Activated CD8-positive, alpha-beta memory T cell treated with anti-CD3 and anti-CD28 coated beads, Interleukin-2, amount 50 U/mL, for 4 hours (primary cell): ENCODE measurements at places on chromosomes 1 and 21.

- DNase-seq: no peak
These were observed 8.8 kb downstream of the ATPAF1 start for GRCh38 chr1:46659307-46659870.

DNA sequence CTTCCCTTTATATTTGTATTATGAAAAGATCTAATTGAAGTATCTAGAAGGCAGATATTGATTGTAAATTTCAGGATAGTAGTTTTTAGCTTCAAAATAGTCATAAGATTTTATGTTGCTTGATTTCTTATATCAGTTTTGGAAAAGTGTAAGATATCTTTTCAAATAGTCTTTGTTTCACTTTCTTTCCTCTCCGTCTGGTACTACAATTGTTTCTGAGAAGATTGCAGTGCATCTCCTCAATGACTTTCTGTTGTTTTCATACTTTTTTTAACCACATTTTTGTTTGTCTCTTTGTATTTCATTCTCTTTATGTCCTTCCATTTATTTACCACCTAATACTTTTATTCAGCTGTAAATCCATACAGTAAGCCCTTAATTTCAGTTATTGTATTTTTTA lies 964.6 kb upstream of the B3GALT2 start:
- DNase-seq: no peak

DNA sequence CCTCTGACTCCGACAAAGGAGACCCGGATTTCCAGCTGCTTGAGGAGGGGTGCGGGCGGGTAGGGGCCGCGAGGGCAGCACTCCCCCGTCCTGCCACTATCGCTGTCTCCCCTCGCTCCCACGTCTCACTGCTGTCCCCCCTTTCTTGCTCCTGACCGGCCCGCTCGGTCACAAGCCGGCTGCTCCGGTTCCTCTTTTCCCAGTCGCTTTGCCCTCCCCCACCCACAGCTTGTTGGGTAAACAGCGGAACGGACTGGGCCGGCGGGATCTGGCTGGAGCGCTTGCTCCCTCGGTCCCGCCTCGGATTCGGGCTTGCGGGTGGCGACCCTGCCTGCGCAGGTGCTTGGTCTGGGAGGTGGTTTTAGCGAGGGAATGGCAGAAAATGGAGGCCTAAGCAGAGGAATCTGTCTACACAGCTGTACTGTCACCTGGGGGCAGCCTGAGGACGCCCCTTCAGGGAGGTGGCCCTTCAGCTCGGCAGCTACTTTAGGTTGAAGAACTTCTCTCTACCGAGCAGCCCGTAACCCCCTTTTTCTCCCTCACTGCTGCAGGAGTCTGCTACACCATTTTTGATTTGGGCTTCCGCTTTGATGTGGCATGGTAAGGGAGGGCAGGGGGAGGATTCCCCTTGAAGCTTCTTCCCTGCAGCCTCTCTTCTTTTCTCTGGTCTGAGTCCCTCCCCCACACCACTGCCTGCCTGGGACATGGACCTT lies 645 bp downstream of the ATP6V0B start:
- no peak for DNase-seq

GRCh38 chr1:17486242-17486641 lies 46.8 kb upstream of the RCC2 start:
- DNase-seq: no peak

DNA sequence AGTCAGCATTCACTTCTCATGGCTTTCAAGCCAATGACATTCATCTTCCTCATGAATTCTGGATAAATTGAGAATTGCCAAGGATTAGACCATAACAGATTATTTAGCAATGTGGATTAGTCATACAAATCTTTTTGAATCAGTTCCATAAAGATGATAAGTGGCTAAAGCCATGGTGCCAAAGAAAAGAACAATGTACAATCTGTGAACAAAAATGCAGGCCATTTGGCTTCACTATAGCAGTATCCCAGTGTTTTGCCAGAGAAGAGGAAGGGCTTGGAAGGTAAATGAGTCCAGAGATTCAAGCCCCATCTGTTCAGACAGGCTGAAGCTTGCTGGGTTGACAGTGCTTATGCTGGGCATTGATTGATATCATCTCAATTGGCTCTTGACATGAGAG lies 376.4 kb upstream of the LRRC7 start:
- DNase-seq: no peak

DNA sequence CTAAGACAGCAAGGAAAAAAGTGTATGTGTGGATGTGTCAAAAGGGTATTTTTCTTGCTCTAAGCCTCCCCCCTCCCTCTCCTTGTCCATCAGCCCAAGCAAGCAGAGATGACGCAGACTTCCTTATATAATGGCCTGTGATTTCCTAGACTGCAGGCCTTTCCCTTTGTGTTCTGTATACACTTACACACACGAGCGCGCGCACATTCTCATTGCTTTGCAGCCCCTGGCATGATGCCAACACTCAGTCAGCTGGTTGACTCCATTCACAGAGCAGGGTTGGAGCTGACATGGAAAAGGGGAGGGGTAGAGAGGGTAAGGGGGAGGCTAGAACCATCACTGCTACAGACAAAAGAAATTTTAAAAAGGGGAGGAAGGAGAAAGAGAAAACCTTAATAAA lies 41.8 kb downstream of the GATAD2B start:
- DNase-seq: peak; percentile 47

- no peak for DNase-seq
These were observed 818 bp downstream of the FHL3 start for GRCh38 chr1:38004284-38005108.

DNA sequence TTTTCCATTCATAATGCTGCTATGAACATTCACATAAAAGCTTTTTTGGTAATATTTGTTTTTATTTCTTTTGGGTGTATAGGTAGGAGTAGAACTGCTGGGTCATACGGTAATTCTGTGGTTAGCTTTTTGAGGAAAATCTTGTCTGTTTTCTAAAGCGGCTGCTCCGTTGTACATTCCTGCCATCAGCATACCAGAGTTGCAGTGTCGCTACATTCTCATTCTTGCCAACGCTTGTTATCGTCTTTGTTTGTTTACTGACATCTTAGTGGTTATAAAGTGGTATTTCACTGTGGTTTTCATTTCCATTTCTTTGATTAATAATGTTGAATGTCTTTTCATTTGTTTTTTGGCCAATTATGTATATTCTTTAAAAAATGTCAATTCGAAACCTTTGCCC lies 469.8 kb upstream of the ZP4 start:
- DNase-seq: no peak

DNA sequence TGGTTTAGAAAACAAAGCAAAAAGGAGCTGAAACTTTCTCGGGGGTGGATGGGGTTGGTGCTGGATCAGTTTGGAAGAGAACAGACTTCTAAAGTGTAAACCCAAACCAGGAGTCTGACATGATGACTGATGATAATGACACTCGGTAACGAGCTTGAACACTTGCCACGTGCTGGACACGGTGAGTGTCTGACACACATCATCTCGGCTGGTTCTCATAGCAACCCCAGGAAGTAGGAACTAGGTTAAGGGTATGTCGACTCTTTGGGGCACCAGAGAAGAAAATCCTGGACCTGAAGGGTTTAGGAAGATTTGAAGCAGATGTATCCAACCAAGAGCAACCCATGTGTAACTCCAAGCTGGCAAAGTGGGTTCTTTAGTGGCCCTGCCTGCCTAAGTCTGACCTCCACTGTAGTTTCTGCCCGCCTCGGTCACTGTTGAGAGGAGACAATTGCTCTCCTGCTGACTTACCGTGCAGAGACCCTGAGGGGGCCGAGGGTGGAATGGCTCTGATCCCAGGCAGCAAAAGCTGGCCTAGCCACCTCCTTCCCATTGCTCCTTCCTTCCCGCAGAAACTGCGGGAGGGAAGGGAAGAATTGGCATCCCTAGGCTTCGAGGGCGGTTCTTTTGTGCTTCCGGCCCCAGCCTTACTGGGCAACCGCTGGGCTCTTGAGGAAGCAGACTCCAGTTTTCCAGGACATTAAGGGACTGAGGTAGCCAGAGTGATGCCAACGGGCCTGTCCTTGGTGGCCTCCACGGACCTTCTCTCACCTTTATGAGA lies 156.0 kb downstream of the TOMM20 start:
- DNase-seq: no peak

- no peak for DNase-seq
These were observed 19.0 kb upstream of the MFN2 start for GRCh38 chr1:11961230-11961629.

DNA sequence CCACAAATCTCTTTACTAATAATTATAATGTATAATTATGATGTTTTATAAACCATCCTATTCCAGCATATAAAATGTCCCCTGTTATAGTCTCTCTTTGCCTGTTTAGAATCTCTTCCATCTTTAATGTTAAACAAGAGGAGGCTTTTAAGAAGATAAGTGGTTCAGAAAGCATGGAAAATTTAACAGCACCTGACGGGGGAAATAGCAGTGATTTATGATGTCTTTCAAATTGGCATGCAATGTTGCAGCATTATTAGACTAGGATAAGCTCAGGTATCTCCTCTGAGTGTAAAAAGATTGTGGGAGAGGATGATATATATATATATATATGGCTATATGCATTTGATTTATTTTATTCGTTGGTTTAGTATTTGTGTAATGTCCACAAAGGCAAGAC lies 24.4 kb downstream of the GIPC2 start:
- DNase-seq: no peak

DNA sequence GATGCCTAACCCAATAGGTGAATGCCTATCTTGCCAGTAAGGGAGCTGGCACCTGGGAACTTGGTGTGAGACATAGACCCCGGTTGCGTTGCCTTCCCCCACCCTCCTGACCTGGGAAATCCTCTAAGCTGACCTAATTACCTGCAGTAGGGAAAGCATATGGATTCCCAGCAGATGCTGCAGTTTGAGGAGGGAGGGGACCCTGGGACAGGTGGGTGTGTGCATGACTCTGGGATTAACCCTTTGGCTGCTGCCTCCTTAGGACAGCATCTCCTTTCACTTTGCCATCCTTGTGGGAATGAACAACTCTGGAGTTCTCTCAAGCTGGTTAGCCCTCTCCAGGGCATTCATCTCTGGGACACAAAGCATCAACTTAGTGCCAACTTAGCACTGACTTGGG lies 16.4 kb upstream of the NFASC start:
- DNase-seq: no peak

- DNase-seq: no peak
These were observed 8.4 kb upstream of the UBE2U start for GRCh38 chr1:64195081-64195395.

DNA sequence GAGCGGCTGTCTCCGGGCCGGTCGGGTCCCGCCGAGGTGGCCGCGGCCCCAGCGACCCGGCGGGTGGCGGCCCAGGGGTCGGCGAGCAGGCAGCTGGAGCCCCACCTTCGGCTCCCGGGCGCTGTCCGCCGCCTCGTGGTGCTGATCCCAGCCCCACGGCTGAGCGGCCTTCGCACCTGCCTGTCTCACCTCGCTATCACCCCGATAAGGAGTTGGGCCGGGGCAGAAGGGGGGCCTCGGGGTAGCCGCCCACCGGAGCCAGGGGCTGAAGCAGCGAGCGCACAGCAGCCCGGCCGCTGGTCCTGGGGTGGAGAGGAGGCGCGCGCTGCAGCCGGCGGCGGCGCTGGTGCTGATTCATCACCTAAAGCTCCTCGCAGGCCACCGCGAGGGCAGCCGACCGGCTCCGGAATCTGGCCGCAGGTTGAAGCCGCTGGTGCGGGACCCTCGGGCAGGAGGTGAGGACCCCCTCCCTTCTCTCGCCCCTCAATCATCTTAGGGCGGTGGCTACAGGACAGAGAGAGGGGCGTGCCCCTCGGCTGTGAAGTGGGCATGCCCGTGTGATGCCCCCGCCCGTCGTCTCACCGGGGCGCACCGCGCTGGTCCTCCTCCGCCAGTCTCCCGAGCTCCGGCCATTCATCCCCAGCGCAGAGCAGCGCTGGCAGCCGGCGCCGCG lies 575 bp downstream of the TRIM67 start:
- peak; percentile 27 for DNase-seq

DNA sequence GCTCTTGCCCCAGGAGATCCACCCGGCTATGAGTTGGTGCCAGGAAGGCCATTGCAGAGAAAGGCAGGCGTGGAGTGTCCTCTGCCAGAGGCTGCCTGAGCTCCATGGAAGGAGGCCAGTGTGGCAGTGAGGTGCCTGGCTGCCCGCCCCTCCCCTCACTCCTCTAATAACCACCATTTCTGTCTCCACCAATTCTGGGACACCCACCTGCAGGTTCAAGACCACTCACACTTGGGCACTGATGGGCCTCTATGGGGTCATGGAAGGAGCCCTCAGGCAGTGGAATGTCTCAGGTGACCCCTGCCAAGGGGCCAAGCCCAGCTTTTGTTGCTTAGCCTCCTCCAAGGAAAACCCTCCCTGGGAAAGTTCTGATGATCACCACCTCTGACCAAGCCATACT lies 731.6 kb downstream of the MATN1 start:
- DNase-seq: no peak

- no peak for DNase-seq
These were observed 63.6 kb downstream of the MYOM3 start for GRCh38 chr1:24048205-24048869.

DNA sequence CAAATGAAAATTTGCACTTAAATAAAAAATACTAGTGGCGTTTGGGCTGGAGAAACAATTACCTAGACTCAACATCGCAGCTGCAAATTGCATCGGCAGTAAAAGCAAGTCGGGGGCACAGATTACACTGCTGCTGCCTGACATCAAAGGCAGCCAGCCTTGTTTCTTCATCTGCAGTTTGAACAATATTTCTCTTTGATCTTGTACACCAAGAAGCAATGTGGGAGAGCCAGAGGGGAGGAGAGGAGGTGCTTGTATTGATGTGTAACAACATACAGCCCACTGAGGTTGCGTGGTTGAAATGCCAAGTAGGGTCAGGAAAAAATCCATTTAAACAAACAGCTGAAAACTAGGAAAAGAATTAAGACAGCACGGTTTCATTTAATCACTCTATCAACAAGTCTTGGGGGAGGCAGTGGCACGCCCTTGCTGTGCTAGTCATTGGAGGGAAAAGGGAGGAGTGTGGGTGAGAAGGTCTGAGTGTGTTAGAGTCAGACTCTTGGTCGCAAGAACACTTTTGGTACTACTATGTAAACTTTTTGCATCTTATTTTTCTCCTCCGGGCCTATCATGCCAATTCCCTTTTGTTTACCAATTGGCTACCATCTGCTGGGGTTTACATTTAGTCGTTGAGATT lies 456.5 kb downstream of the OMA1 start:
- DNase-seq: no peak

DNA sequence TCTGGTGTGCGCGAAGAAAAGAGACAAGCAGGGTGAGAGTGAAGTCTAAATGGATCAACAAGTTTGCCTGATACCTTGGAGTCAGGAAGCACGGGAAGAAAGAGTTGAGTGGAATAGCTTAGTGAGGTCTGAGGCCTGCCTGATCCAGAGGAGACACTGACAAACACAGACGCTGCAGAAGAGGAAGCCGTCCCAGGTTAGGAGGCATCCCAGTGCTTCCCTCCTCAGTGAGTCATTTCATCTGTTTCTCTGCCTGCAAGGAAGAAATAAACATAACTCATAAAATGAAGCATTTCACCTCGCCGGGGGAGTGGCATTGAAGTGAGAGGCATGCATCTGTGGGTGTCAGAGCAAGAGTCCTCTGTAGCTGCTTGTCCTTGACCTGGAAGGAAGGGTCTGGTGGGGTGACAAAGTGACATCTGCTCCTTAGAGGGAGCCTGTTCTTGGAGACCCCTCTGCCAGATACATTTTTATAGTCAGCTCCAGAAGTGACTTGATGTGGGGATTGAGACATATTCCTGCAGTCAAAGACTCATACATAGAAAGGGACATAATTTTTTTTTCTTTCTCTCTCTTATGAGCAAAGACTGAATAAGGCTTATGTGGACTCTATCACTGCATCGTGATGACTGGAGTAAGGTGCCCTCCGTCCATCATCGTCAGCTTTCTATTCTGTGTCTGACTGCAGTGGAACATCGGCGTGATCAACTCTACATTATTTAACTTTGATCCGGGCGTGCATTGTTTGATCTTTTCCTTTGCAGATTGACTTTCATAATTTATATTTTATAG lies 256.7 kb downstream of the KIF26B start:
- DNase-seq: no peak

GRCh38 chr1:234851450-234852438 lies 241.8 kb upstream of the IRF2BP2 start:
- no peak for DNase-seq
